Breast epithelium (tissue), 4 donors: ENCODE measurements at places on chromosomes 7 and 10. TPM values are rescaled to one million over a fixed set of nuclear protein-coding genes. Genes with fewer than 3 reads are reported as not detected.

DNA sequence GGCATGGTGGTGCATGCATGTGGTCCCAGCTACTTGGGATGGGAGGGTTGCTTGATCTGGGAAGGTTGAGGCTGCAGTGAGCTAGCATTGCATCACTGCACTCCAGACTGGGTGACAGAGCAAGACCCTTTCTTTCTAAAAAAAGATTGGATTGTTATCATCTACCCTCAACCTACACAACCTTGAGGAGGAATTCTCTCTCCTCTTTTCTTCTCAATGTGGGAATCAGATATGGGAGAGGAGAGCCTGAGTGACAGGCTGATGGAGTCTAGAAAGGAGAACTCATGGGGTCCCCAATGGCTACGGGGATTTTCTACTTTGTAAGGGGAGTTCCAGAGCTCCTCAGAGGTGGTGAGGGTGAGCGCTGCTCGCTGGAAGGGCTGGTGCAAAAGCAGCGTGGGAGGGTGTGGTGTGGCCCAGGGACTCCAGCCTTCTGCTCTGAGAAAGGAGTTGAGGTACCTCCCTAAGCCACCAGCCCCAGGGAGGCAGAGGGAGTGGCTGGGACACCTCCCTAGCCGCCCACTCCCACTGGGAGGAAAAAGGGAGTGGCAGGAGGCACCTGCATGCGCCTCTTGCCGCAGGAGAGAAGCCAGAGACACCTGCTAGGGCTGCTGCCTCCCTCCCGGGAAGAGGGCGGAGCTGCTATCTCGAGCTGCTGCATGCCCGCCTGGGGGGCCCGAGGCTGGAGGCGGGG is 48.4 kb downstream of the GATA3 start:
- H3K4me3 ChIP-seq, result no peak overlapping the region
- DNase-seq, result no peak
- H3K4me1 ChIP-seq, result no peaks in the 10 kb centered on the region
- H3K27me3 ChIP-seq, result no peaks in the 10 kb centered on the region
- no peak overlapping the region for H3K27ac ChIP-seq

GRCh38 chr7:23598296-23598695 is 1.1 kb downstream of the CCDC126 start:
- no peak for DNase-seq
- H3K4me3 ChIP-seq, result peak overlapping the region; percentile 88
- H3K36me3 ChIP-seq, result no peaks in the 10 kb centered on the region
- peaks cover 6% of the 10 kb centered on the region for H3K4me1 ChIP-seq
- H3K27ac ChIP-seq, result peak overlapping the region; percentile 97
- H3K27me3 ChIP-seq, result no peaks in the 10 kb centered on the region

GRCh38 chr7:98254951-98255610 is 3.0 kb upstream of the TECPR1 start:
- H3K4me1 ChIP-seq, result no peaks in the 10 kb centered on the region
- H3K27me3 ChIP-seq, result no peaks in the 10 kb centered on the region
- no peak overlapping the region for H3K4me3 ChIP-seq
- no peaks in the 10 kb centered on the region for H3K36me3 ChIP-seq
- no peak overlapping the region for H3K27ac ChIP-seq
- DNase-seq, result no peak

DNA sequence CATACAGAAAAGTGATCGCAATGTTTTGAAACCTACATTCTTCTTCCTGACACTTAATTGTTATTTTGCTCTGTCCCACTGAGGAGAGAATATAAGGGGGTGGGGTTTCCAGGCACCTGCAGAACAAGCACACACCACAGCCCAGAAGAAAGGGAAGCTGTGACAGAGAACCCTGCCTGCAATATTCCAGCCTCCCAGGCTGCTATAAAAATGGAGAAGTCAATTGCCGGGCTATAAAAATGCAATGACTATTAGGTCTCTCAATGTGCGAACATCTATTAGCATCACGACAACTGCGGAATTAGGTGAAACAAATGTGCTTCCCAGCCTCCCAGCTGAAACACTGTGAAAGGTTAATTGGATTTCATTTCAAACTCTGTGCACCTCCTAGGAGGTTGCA is 145.3 kb upstream of the FRMD4A start:
- H3K27ac ChIP-seq, result no peak overlapping the region
- H3K4me3 ChIP-seq, result no peak overlapping the region
- H3K27me3 ChIP-seq, result no peaks in the 10 kb centered on the region
- DNase-seq, result no peak
- H3K36me3 ChIP-seq, result no peaks in the 10 kb centered on the region
- H3K4me1 ChIP-seq, result no peaks in the 10 kb centered on the region

GRCh38 chr7:37145682-37146081 is 303.0 kb downstream of the ELMO1 start:
- no peak overlapping the region for H3K27ac ChIP-seq
- H3K36me3 ChIP-seq, result no peaks in the 10 kb centered on the region
- H3K4me3 ChIP-seq, result no peak overlapping the region
- DNase-seq, result no peak

DNA sequence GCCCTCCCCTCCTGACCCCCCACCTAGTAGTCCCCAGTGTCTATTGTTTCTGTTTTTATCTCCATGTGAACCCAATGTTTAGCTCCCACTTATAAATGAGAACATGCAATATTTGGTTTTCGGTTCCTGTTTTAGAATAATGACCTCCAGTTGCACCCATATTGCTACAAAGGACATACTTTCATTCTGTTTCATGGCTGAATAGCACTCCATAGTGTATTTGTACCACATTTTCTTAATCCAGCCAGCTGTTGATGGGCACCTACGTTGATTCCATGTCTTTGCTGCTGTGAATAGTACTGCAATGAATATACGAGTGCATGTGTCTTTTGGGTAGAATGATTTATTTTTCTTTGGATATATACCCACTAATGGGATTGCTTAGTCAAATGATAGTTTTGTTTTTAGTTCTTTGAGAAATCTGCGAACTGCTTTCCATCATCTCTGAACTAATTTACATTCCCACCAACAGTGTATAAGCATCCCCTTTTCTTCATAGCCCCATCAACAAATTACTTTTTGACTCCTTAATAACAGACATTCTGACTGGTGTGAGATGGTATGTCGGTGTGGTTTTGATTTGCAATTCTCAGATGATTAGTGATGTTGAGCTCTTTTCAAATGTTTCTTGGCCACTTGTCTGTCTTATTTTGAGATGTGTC is 128.4 kb upstream of the PHYHIPL start:
- DNase-seq, result no peak
- H3K4me3 ChIP-seq, result no peak overlapping the region
- H3K27ac ChIP-seq, result no peak overlapping the region
- H3K4me1 ChIP-seq, result no peaks in the 10 kb centered on the region

DNA sequence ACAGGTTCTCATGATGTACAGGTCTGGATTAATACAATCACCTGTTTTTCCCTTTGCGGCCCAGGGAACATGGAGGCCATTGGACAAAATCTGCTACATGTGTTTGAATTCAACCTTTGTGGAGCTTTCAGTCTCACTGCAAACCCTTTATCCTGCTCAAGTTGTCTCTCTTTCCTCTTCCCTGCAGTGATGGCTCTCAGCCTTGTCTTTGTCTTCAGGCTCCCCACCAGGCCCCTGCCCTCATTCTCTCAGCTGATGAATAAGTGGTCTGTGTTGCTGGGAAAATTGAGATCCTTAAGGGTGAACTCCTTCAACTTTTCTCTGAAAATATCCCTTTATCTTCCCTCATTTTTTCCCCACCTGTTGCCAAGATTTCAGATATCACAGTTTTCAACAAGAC is 791.2 kb downstream of the GRID1 start:
- no peak overlapping the region for H3K4me3 ChIP-seq
- no peaks in the 10 kb centered on the region for H3K4me1 ChIP-seq
- no peaks in the 10 kb centered on the region for H3K27me3 ChIP-seq
- H3K36me3 ChIP-seq, result no peaks in the 10 kb centered on the region

DNA sequence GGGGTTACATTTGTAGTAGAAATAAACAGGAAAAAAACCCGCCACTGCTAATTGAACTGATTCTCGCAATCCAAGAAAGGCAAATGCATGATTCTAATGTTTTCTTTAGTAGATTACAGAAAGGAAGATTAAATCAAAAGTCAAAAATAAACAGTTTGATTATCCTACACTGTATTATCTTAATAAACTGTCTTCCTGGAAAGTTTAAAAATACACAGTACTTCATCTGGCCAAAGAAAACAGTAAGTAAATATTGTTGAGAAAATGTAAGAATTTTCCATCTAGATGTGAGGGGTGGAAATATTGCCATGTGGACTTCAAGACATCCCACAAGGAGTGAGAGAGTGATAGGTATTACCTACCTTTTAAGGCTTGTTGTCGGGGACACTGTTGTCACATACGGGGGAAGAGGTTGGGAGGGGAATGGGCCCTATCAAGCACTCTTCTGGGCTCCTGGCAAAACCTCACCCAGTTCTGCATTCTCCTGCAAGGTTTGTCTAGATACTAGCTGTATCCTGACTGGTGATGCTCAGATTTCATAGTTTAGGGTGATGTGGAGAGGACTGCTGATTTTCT is 17.8 kb downstream of the GRK5 start:
- no peak for DNase-seq
- no peaks in the 10 kb centered on the region for H3K36me3 ChIP-seq
- no peak overlapping the region for H3K4me3 ChIP-seq
- H3K27me3 ChIP-seq, result no peaks in the 10 kb centered on the region
- no peak overlapping the region for H3K27ac ChIP-seq
- no peaks in the 10 kb centered on the region for H3K4me1 ChIP-seq

- H3K36me3 ChIP-seq, result no peaks in the 10 kb centered on the region
- peaks cover 15% of the 10 kb centered on the region for H3K4me1 ChIP-seq
- H3K27ac ChIP-seq, result no peak overlapping the region
- no peaks in the 10 kb centered on the region for H3K27me3 ChIP-seq
- no peak for DNase-seq
- no peak overlapping the region for H3K4me3 ChIP-seq
Measured at GRCh38 chr7:73518470-73518869, 3.6 kb downstream of the BAZ1B start.

- no peak overlapping the region for H3K27ac ChIP-seq
- H3K4me1 ChIP-seq, result no peaks in the 10 kb centered on the region
- H3K27me3 ChIP-seq, result no peaks in the 10 kb centered on the region
- no peak overlapping the region for H3K4me3 ChIP-seq
- no peak for DNase-seq
Measured at GRCh38 chr7:22121702-22122474, 176.2 kb upstream of the CDCA7L start.

DNA sequence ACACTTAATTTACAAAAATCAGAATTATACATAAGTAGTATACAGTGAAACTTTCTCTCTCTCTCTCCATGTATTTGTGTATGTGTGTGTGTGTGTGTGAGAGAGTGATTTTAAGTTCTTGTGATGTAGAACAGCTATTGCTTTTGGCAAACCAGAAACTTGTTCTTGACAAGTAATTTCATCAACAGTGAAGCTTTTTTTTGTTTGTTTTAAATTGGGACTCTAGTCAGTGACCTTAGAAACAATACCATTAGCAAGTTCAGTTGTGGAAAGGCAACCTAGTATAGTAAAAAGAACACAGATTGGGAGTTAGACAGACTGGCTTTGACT is 319.1 kb downstream of the PTEN start:
- no peak for DNase-seq
- H3K4me3 ChIP-seq, result no peak overlapping the region
- H3K4me1 ChIP-seq, result no peaks in the 10 kb centered on the region
- H3K27ac ChIP-seq, result no peak overlapping the region
- no peaks in the 10 kb centered on the region for H3K27me3 ChIP-seq
- no peaks in the 10 kb centered on the region for H3K36me3 ChIP-seq

GRCh38 chr10:104337521-104337984 is 712 bp downstream of the ITPRIP start:
- no peaks in the 10 kb centered on the region for H3K27me3 ChIP-seq
- peak overlapping the region; percentile 71 for H3K4me3 ChIP-seq
- no peaks in the 10 kb centered on the region for H3K4me1 ChIP-seq
- H3K27ac ChIP-seq, result peak overlapping the region; percentile 92

GRCh38 chr10:48439581-48440041 is 133.1 kb downstream of the MAPK8 start:
- no peak overlapping the region for H3K27ac ChIP-seq
- no peaks in the 10 kb centered on the region for H3K36me3 ChIP-seq
- no peaks in the 10 kb centered on the region for H3K27me3 ChIP-seq
- DNase-seq, result no peak
- H3K4me1 ChIP-seq, result no peaks in the 10 kb centered on the region

GRCh38 chr7:54817152-54817551 is 58.1 kb upstream of the SEC61G start:
- H3K27me3 ChIP-seq, result no peaks in the 10 kb centered on the region
- H3K27ac ChIP-seq, result no peak overlapping the region
- H3K4me3 ChIP-seq, result no peak overlapping the region
- H3K4me1 ChIP-seq, result peaks cover 4% of the 10 kb centered on the region
- no peaks in the 10 kb centered on the region for H3K36me3 ChIP-seq
- no peak for DNase-seq

DNA sequence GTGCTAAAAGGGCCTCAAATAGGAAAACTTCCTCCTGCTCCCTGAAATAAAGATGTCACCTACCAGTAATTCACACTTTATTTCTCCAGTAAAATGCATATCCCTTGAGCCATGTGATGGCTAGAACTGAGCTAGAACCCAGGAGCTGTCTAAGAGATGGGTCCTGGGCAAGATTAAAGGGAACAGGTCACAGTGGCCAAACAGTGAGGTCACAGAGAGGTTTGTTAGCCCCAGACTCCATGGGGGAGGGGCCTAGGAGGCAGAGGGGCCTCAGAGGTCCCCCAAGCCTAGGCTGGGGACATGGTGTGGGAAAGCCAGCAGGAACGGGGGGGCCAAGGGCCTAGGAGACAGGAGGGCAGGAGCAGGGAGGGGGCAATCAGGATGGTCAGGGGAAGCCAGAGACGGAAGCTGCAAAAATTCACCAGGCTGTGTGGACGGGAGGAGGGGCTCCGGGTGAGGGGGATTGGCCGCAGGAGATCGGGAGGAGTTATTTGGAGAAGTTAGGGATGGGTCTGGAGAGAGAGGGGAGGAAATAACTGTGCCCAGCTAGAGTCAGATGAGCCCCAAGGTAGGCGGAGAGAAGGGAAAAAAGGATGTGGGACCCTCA is 3.3 kb downstream of the FBXO24 start:
- H3K4me3 ChIP-seq, result no peak overlapping the region
- no peaks in the 10 kb centered on the region for H3K27me3 ChIP-seq
- no peaks in the 10 kb centered on the region for H3K36me3 ChIP-seq
- peak overlapping the region; percentile 76 for H3K27ac ChIP-seq
- DNase-seq, result no peak
- H3K4me1 ChIP-seq, result no peaks in the 10 kb centered on the region

DNA sequence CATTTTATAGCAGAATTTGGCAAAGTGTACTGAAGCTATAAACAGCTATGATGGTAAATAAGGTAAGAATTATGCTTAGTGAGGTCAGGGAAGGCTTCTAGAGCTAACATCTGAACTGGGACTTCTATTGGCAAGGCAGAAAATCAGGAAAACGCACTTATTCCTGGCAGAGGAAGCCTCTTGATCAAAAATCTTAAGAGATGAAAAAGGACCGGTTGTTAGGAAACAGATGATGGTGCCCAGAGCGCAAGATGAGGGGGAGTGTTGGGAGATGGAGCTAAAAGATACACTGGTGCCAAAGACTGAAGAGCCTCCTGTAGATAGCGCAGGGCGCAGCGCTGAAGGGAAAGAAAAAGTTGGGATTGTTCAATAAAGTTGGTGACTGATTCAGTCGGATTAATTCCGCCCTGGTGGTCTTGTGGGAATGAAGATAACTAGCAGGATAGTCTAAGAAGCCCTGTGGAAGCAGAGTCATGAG is 550 bp upstream of the CALU start:
- H3K36me3 ChIP-seq, result no peaks in the 10 kb centered on the region
- peak overlapping the region; percentile 85 for H3K27ac ChIP-seq
- DNase-seq, result no peak
- H3K4me1 ChIP-seq, result no peaks in the 10 kb centered on the region

IDI2 gene
- total RNA-seq, result not detected

SCIN gene
- 4.7 TPM for total RNA-seq

ELFN1 gene
- 0.59 TPM for total RNA-seq

UCN3 gene
- total RNA-seq, result not detected

LRRC17 gene
- 19.3 TPM for total RNA-seq
